ENCODE measurements at places on chromosomes 2 and 18.

GRCh38 chr18:77300579-77300978 lies 50.9 kb downstream of the GALR1 start:
- no peak for DNase-seq

DNA sequence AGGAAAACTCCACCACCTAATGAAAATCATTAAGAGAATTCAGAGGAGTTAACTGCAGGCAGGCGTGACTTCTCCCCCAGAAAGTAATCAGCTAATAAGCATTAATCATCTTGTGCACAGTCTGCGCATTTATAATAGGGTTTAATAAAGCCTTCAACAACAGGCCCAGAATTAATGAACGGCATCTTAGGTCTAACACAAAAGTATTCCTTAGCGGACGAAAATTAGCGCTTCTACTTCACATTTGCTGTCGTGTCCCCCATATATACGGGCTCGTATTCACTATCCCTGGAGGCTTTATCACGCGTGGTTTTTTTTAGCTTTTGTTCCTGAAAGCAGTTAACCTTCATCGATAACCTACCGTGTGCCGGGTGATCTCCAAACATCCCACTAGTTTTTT lies 1.8 kb downstream of the ATP8B1 start:
- no peak for DNase-seq

GRCh38 chr2:47313141-47313691 lies 89.7 kb upstream of the MSH2 start:
- DNase-seq = no peak

DNA sequence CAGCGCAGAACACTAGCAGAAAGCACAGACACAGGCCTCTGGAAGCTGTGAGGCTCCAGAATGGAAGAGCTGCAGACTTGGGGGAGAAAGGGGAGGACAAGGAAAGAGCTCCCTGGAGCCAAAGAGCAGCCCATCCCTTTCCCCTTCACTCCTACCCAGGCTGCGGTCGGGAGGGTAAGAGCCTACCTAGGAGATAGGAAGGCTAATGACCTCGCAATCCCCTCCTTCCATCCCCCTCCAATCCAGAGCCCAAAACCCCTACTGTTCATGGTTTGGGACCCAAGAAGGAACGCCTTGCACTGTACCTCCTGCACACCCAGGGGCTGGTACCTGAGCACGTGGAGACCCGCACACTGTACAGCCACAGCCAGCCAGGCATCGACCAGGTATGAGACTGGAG lies 39.8 kb downstream of the LMAN2L start:
- DNase-seq = no peak

- peak; percentile 22 for DNase-seq
These were observed 38.5 kb upstream of the SNED1 start for GRCh38 chr2:240959941-240960308.

- DNase-seq = no peak
These were observed 90.8 kb downstream of the AP1S3 start for GRCh38 chr2:223746611-223747010.

- DNase-seq = no peak
These were observed 8.9 kb downstream of the METTL5 start for GRCh38 chr2:169815849-169816248.

- peak; percentile 7 for DNase-seq
These were observed 1.7 kb upstream of the GPR35 start for GRCh38 chr2:240623531-240624010.

DNA sequence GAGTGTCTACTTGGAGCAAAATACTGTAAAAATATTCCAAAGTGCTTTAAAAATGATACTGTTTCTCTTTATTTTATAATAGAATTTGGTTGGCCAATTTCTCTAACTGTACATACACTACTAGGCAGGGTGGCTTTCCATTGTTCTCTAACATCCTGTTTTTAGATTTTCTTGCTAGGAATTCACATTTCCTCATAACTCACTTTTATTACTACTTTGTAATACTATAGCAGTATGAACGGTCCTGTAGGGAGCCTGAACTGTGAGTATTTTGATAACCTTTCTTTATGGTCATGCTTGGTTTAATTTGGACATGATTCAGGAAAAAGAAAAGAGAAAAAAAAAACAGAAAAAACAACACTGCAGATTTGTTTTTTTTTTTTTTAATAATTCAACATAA lies 37.8 kb downstream of the GCG start:
- DNase-seq = no peak

DNA sequence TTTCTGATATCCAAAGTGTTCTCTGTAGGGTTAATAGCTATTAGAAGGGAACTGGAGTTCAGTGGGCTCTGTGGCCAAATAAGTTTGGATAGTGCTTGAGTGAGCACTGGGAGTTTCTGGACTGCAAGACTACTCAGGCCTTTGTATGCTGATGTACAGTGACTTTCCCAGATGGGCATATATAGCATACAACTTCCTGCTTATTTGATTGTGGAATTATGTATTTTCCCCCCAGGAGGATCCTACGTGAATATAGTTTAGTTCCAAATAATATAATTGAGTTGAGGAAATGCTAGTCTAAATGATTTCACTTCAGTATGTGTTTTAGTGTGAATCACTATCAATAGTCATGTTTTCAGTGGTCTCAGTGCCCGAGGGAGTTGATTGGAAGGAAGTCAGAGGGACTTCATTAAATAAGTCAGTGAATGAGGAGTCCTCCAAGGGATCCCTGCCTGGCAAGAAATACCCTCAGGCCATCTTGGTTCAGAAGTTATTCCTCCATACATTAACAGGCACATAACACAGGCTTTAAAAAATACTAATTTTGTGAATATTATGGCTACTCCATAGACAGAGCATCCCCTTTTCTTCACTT lies 251.4 kb downstream of the PRKCE start:
- no peak for DNase-seq

- peak; percentile 56 for DNase-seq
These were observed 228.6 kb upstream of the STK17B start for GRCh38 chr2:196399722-196400691.

GRCh38 chr2:50995610-50996009 lies 36.3 kb downstream of the NRXN1 start:
- peak; percentile 19 for DNase-seq

- DNase-seq = no peak
These were observed 16.7 kb upstream of the ADGRF3 start for GRCh38 chr2:26363323-26363722.

DNA sequence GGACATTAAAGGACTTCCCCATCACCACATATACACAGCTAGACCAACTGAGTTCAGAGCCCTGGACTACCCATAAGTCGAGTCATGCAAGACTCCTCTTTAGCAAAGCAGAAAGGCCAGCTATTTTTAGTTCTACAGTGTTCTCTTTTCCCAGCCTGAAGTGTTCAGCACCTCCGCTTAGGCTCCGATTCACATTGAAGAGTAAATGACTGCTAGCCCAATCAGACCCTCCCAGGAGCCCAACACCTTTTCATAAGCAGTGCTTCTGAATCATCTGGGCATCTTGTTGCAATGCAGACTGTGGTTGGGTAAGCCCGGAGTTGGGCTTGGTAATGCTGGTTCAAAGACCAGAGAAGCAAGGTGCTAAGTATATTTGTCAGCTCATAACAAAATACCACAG lies 138.6 kb upstream of the MSH6 start:
- no peak for DNase-seq

- DNase-seq = peak; percentile 41
These were observed 95.9 kb upstream of the RMDN2 start for GRCh38 chr2:37829202-37829601.

GRCh38 chr18:63422864-63423304 lies 608 bp upstream of the VPS4B start:
- DNase-seq = no peak

DNA sequence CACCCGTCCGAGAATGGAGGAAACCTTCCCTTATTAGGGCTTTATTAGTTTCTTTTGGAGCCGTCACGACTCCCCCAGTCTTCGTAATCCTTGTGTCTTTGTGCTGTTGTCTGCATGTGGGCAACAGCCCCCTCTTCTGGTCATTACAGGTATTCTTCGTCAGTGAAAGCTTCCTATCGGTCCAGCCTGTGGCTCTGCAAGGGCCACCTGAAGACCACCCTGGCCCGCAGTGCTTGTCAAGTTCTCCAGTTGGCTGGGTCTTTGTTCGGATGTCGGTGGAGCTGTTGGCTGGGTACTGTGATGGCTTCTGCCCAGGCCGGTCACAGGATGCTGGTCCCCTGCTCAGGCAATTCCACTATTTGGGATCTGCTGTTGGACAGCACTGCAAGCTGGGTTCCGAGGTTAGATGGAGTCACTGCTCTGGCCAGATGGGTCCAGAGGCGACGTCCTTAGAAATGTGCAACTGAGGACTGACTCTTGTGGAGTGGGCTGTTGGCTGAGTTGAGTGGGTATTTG lies 19.2 kb downstream of the E2F6 start:
- DNase-seq = peak; percentile 40

GRCh38 chr2:8543060-8543382 lies 138.8 kb upstream of the ID2 start:
- DNase-seq = peak; percentile 16

DNA sequence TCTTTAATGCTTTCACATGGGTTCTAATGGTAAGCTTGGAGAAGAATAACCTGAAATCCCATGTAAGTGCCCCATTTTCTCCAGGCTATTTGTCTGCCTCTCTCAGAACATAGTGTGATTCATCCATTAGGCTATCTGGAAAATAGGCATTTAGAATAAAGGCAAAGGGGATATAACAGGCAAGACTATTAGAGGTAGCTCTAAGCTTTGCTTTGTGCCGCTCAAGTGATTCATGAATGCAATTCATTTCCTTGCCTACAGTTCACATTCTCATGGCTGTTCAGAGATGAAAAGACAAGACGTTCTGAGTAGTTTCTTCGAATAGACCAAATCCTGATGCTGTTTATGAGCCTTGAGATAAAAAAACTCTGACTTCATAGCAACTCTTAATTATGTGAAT lies 101.7 kb downstream of the ANKRD44 start:
- DNase-seq = no peak

DNA sequence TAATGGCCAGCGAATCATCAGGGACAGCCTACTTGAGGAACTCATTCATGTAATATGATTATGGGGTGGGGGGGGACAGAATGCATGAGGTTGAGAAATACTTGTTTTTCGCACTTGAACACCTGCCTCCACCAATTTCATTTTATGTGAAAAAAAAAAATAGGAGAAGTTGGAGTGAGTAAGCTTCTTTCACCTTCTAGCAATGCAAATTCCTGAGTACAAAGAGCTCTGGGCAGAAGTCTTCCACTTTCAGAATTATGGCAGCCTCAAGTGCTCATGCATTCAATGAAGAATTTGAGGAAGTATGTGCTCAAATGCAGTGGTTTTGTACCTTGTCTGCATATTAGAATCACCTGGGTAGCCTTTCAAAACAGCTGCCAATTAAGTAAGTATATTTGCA lies 40.1 kb upstream of the GPD2 start:
- DNase-seq = no peak

DNA sequence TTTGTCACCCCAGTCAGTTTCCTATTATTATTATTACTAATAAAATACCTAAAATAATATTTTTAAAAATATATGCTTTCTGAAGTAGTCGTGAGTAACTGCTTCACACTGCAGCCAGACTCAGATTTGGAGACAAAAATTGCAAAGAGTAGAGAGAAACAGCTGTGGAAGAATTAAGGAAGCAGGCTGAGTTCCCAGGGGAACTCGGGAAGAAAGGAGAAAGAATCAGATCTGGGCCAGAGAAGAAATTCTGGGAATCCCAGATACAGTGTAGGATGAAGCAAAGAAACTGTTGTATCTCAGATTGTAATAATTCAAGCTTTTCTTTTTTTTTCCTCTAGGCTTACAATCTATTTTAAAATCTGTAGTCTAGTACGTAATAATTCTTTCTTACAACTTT lies 182.3 kb downstream of the FTCDNL1 start:
- no peak for DNase-seq

- DNase-seq = no peak
These were observed 208.2 kb upstream of the ARL4C start for GRCh38 chr2:234705108-234705507.

GRCh38 chr2:100246163-100247145 lies 75.8 kb downstream of the LONRF2 start:
- DNase-seq = no peak

- DNase-seq = no peak
These were observed 111.6 kb downstream of the SLC4A3 start for GRCh38 chr2:219739066-219739465.

DNA sequence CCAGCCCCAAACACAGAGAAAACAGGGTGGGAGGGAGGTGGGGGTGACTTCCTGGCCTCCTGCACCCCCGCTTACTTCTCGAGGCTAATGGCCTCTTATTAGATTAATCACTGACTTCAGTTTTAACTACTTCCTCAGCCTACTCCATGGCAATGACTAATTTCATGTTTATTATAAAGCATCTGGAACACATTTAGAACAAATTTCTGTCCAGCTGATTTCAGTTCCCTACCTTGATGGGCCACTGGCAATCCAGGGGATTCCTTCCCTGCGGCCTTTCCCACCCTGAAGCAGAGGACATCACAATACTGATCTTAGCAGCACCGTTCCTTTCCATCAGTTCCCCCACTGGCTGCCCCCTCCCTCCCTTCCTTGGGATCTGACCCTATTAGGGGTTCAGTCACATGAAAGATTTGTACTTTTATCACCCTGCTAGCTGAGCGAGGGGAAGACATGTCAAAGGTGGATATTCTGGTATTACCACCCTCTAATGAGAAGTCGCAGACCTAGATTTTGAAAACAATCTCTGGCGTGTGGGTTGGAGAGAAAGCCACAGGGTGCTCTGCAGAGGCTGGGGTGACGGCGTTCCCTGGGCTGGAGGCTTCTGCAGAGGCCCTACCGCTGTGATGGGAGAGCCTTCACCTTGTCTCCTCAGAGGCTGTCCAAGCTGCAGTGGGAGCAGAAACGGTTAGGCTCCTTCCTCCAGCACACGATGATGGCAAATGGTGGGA lies 67.6 kb downstream of the KIAA2012 start:
- DNase-seq = no peak

GRCh38 chr18:57190026-57190425 lies 43.1 kb downstream of the BOD1L2 start:
- no peak for DNase-seq

DNA sequence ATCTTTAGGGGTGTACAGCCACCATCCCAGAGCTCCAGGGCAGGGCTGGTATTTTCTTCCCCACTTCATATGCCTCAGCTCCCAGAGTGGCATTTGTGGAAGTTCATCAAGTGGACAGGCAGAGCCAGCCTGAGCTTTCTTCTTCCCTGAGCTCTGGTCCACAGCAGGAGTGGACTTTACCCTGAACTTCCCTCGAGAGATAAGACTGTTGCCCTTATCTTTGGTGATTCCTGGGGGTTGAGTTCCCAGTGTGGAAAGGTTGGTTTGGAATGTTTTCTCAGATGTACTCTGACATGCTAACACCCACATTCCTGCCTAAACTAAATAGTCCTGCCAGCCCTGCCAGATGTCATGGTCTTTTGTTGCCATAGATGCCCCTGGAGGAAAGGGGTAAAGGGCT lies 62.0 kb upstream of the LGALSL start:
- DNase-seq = no peak

DNA sequence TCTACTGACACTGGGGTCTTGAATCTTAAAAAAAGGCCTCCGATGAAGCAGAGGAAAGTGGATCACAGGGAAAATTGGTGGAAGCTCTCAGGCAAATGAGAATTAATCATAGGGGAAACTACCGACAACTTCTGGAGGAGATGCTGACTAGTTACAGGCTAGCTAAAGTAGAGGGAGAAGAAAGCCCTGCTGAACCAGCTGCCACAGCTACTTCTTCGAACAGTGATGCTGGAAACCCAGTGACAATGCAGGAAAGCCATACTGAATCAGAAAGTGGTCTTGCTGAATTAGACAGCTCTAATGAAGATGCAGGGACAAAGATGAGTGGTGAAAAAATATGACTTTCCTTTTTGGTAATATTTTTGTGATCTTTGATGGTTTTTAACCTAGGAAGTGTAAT lies 44.9 kb upstream of the SLC3A1 start:
- DNase-seq = no peak

All from adrenal gland (tissue), 19 donors.